Stimulated activated CD8-positive, alpha-beta memory T cell treated with anti-CD3 and anti-CD28 coated beads, Interleukin-4, amount 100 ng/mL, for 4 hours (primary cell): ENCODE measurements at places on chromosomes 6 and 20.

GRCh38 chr6:119672725-119673124 lies 323.2 kb upstream of the MAN1A1 start:
- no peak for DNase-seq

DNA sequence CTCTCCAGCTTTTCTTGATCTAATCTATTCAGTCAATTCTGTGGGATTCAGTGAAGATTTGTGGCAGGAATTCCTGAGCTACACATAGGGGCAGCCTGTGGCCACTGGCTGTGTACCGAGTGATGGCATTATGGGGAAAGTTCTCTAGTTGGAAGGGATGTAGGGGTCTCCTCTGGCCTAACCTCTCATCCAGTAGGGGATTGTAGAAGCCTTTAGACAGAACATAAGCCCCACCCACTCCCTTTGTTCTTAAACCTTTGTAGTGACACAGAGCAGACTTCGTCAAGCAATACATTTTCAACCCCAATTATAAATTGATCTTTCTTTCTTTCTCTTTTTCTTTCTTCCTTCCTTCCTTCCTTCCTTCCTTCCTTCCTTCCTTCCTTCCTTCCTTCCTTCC lies 188.9 kb downstream of the QKI start:
- no peak for DNase-seq

- no peak for DNase-seq
Measured at GRCh38 chr6:31651602-31652191, 764 bp downstream of the BAG6 start.

- DNase-seq, result no peak
Measured at GRCh38 chr6:149231778-149232177, 85.7 kb upstream of the TAB2 start.

GRCh38 chr6:71707059-71707458 lies 179.3 kb upstream of the RIMS1 start:
- no peak for DNase-seq

GRCh38 chr20:17688965-17689364 lies 6.9 kb upstream of the RRBP1 start:
- DNase-seq, result no peak

GRCh38 chr6:98932381-98932780 lies 15.4 kb downstream of the FBXL4 start:
- no peak for DNase-seq
